NCI-H1092 treated with DMSO at 0.1 percent for 48 hours (cell line): ENCODE measurements at places on chromosomes 2 and 18.
A peak's percentile ranks its signal among the peaks of the same experiment; 100 is the strongest.

- no peak for DNase-seq
Measured at GRCh38 chr2:100309973-100310719, 12.2 kb downstream of the LONRF2 start.

- DNase-seq, result peak; percentile 62
Measured at GRCh38 chr2:221205103-221205673, 366.9 kb downstream of the EPHA4 start.

DNA sequence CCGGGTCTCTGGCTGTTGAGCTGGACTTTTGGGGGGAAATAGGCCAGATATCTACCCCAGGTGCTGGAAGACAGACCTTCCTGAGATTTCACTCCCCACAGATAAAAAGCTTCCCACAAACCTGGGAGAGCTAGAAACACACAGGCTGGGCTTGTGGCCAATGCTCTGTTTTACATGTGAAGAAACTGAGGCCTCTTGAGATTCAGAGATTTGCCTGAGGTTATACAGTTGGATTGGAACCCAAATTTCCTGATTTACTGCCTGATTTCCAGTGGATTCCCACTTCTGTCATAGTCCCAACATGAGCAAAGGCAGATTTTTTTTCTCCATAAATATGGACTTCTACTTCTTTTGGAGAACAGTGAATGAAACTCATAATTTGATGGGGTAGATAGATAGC lies 360.2 kb downstream of the SETBP1 start:
- DNase-seq, result no peak

DNA sequence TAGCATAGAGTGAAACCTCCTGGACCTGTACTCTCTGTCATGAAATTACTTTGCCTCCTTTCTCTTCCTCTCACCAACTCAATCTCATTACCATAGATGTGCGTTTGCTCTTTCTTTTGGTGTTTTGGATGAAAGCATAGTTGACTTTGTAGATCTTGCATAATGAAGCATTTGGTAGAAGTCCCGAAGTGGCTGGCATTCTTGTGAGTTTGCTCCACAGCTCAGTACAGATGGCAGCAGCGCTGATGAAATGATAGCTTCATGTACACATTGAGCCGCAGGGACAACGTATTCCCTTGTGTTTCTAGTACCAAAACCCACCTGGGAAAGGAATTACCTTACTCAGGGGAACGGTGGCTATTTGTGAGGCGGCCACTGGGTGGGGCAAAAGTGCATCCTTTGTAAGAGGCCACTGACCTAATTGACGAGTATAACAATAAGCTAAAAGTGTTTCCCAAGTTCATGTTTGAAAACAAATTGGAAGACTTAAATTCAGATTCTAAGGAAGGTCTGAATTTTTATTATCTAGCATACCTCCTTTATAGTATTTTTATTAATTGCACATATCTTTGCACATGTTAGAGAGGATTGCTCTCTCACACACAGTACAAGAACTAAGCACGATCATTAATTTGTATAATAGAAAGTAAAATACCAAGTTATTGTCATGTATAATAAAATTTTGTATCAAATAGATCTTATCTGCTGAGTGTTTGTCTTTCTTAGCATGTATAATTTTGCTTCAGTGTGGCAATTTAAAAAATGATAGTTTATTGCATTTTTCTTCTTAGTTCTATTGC lies 25.4 kb upstream of the CDH7 start:
- DNase-seq, result peak; percentile 82

DNA sequence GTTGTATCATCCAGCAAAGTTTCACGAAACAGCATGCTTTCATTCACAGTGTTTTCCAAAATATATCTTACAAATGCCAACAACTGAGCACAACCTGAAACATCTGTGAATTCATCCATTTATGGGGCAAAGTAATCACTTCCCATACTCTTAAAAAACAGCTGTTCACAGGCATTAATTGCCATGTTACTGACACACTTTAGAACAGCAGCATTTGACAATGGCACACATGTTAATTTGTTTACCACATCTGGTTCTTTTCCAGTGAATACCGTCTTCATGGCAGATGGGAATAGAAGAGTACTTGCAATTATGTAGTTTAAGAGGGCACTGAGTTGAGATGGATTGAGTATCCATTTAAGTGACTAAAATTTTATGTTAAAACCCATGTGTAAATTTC lies 347.4 kb upstream of the LRP1B start:
- DNase-seq, result no peak

- no peak for DNase-seq
Measured at GRCh38 chr2:128134573-128134972, 43.6 kb downstream of the UGGT1 start.
